ENCODE measurements at places on chromosomes 13 and 19.

GRCh38 chr19:6223461-6224307, 56.1 kb downstream of the MLLT1 start:
- DNase-seq: no peak

DNA sequence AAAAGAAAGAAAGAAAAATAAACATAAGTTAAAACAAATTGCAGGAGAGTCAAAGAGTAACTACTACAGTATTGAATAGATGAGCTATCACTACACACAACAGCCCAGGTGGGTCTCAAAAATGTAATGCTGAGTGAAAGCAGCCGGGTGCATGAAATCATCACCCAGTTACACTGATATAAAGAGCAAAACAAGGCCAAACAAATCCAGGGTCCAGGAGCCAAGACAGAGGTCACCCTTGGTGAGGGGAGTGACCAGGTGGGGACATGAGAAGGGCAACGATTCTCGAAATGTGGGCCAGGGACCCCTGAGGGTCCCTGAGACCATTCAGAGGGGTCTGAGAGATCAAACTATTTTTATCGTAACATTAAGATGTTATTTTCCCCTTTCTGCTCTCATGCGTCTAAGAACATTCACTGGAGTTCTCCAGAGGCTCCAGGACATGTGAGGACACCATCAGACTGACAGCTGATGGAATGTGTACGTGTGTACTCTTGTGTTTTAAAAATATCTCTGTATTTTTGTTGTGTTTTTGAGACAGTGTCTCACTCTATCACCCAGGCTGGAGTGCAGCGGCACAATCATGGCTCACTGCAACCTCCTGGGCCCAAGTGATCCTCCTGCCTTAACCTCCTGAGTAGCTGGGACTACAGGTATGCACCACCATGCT, 10.6 kb downstream of the COQ8B start:
- DNase-seq: no peak

- DNase-seq: no peak
Measured at GRCh38 chr19:3131168-3131567, 4.7 kb upstream of the GNA15 start.

- DNase-seq: no peak
Measured at GRCh38 chr13:106232681-106233080, 302.8 kb downstream of the EFNB2 start.

GRCh38 chr19:34370983-34371382, 6.0 kb downstream of the GPI start:
- no peak for DNase-seq

DNA sequence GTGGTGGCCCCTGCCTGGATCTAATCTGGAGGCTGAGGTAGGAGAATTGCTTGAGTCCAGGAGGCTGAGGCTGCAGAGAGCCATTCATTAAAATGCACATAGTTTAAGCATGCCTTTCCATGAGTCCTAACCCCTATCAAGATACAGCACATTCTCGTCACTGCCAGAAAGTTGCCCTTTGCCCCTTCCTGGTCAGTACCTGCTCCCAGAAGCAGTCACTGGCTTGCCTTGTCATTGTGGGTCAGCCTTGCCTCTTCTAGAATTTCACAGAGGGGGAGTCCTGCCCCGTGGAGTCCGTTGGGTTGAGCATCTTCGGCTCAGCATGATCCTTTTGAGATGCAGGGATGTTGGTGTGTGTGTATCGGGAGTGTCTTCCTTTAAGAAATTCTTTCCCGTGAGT, 10.8 kb downstream of the BICRA start:
- DNase-seq: no peak

- DNase-seq: no peak
Measured at GRCh38 chr13:113747291-113747833, 11.7 kb upstream of the TMEM255B start.

DNA sequence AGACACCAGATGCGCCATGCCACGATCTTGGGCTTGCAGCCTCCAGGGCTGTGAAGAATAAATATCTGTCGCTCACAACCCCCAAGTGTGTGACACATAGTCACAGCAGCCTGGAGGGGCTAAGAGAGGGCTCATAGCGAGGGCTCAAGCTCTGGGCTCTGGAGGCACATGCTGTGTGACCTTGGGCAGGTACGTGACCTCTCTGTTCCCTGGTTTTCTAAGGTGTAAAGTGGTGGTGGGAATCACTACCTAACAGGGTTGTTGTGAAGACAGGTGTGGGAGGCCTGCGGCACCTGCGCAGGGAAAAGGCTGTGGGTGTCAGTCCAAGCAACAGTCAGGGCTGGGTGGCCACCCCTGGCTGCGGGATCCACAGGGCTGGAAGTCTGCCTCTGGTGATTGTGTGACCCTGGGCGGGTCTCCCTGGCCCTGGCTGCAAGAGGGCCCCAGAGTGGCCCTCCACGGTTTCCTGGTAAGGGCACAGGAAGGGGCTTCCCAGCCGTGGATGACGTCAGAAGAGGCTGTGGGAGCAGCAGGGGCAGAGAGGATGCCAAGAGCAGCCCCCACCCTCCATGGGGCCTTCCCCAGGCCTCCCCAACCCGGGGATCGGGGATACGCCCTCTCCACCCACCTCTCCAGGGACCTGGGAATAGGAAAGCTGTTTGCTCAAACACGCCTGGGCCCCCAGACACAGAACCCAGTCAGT, 218.8 kb upstream of the SGCG start:
- no peak for DNase-seq

DNA sequence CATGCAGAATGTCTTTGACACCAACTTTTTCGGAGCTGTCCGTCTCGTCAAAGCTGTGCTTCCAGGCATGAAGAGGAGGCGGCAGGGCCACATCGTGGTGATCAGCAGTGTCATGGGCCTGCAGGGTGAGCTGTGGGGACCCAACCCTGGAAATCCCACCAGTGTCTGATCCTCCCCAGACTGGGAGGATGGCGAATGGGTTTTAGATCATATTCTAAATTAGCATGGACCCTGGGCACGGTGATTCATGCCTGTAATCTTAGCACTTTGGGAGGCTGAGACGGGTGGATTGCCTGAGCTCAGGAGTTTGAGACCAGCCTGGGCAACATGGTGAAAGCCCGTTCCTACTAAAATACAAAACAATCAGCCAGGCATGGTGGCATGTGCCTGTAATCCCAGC, 5.5 kb downstream of the RDH8 start:
- DNase-seq: no peak

DNA sequence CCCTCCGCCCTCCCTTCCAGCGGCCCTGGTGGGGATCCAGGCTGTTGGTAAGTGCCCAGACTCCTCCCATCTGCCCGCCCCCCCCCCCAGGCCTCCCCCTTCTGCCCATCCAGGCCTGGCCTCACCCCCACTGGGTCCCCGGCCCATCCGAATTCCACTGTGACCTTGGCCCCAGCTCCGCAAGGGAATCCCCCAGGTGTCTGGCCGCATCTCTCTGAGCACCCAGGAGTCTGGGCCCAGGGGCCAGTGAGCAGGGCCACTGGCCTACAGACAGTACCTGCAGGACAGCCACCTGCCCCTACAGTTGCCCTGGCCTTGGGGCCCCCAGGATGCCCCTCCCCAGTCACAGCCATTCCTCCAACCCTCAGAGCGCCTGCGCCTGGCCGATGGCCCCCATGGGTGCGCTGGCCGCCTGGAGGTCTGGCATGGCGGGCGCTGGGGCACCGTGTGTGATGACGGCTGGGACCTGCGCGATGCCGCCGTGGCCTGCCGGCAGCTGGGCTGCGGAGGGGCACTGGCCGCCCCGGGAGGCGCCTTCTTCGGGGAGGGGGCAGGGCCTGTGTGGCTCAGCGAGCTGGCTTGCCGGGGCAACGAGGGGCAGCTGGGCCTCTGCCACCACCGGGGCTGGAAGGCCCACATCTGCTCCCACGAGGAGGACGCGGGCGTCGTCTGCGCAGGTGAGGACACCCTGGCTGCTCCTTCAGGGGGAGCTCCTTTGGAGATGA, 912 bp downstream of the SSC5D start:
- DNase-seq: no peak

DNA sequence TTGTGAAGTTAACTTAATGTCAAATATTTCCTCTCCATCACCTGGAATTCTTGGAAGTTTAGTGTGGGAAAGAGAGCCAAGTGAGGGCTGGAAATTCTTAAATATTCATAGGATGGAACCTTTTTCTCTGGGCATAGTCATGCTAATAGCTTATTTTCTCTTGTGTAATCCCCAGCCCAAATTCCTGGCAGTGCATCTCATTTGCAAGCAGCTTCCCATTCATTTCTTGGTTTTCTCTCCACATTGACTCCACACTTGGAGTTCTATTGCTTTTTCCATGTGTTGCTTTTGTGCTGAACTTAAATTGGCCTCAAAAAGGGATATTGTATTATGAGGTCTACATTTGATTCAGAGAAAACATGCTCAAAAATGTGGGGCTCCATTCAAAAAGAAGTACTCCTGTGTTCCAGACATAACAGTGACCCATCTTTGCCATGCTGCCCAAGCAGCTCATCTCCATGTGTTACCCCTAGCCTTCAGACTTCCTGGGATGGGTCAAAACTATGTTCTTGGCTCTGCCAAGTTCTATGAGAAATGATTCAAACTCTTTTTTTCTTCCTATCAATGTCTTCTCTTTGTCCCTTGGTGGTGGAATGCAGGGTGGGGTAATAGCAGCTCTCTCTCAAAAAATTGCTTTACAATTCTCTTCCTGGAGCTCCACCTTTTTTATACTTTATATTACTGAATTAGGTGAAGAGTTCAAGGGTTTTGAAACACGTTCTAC, 2471.5 kb downstream of the PCDH9 start:
- DNase-seq: no peak

- peak; percentile 93 for DNase-seq
Measured at GRCh38 chr19:50329146-50329925, at the start of gene KCNC3. Gene KCNC3, minus strand, starts transcription at chr19:50329377. Its CDS starts 295 bp downstream, at chr19:50329082.

DNA sequence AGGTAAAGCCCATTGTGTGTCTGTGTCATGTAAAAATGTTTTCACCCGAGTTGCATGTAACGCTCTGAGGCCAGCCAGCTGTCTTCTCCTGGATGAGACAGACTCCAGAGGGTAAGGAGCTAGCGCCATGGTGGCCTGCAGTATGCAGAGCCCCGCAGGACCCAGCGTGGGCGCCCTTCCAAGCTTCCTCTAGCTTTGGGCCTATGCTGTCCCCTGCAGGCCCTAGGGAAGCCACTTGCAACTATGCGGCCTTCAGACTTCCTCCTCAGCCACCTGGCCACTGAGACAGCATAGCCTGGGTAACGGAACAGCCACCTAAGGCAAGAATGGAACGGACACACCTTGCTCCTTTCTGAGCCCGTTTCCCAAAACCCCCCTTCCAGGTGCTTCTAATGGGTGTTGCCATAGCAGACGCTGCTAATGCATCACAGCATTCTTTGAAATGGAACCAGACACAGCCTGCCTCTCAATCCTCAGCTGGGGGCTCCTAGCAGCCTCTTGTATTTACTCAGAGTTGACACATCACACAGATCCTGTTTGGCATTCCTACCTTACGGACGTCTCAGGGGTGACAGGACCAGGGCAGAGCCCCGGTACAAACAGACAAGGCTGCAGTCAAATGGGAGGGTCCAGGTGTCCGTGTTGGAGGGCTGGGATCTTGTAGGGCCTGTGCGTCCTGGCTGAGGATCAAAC, 6.2 kb downstream of the FAM32A start:
- DNase-seq: no peak

GRCh38 chr13:72050251-72050650, 183.2 kb upstream of the DACH1 start:
- DNase-seq: no peak

GRCh38 chr19:2079865-2080301, 16.2 kb downstream of the MOB3A start:
- no peak for DNase-seq

DNA sequence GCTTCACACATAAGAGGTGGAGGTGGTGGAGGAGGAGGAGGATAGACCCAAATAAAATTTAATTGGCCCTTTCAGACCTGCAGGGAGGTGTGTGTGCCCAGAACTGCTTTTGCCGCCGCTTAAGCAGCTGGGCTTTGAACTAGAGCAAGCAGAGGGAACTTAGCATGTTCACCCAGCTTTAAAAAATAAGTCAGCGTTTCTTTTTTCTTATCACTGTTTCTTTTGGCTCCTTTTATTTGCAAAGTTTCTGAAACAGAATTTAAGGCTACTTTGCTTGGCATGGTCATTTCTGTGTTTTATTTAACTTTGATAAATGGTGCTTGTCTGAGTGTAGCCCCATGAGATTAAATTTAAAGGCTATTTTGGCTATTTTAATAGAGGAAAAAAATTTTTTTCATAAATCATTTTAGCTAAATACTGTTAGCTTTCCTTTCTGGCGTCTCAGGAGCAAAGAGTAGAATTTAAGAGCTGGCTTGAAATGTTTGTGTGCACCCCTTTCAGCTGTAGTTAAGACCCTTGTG, 43.3 kb upstream of the RNF113B start:
- no peak for DNase-seq

DNA sequence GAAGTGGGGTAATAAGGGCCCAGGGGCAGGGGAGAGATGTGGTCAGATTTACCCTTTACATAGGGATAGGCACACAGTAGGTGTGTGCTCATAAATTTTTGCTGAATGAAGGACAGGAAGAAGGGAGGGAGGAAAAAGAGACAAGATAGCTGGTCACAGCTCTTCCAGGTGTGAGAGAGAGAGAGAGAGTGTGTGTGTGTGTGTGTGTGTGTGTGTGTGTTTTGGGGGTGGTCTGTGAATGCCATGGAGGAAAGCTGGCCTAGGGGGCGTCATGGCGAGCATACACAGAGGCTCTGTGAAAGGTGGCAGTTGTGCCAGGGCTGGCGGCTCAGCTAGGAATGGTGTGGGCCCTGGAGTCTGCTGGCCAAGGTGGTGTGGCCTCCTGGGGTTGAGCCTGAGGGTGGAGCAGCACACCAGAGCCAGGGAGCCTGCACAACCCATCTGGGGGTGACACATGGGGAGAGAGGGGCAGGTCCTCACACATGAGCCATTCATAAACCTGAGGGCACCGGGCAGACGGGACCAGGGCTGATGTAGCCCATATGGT, 6.0 kb upstream of the PRX start:
- DNase-seq: no peak

GRCh38 chr19:20776083-20777076, at the start of gene ZNF66:
Gene ZNF66, plus strand, starts transcription at chr19:20776304. Its CDS starts 144 bp downstream, at chr19:20776448.
- DNase-seq: peak; percentile 90

GRCh38 chr19:6531956-6532243, 1.1 kb downstream of the TNFSF9 start:
- DNase-seq: no peak

- no peak for DNase-seq
Measured at GRCh38 chr19:4359627-4360000, 16.3 kb downstream of the MPND start.

GRCh38 chr13:57138988-57139387, 1.7 kb upstream of the PRR20A start:
- no peak for DNase-seq

DNA sequence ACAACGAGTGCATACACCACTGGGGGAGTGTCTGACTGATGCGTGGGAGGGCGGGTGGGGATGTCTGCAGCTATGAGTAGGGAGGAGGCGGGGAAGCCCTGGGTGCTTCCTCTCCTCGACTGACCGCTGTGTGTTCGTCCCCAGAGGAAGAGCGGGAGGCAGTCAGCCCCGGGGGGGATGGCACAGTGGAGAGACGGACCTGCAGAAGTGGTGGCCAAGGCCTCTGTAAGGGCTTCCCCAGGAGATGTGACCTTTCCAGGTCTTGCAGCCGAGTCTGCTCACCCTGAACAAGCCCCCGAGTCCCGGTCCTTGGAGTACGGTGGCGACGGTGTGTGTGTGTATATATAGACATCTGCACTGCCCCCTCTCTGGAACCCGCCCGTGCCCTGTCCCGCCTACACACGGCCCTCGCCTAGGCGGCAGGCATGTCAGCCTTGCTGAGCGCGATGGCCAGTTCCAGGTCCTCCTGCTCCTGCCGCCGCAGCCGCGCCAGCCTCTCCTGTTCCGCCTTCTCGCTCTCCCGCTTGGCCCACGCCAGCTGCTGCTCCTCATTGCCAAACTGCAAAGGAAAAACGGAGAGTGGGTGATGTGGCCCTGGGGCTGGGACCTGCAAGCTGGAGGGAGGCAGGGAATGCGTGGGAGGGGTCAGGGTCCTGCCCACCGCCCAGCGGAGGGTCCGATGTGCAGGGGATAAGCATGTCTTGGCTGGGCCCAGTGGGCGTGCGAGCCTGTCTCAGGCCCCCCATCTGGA, 30.8 kb downstream of the KLF2 start:
- DNase-seq: no peak

Data from stimulated activated CD4-positive, alpha-beta T cell treated with anti-CD3 and anti-CD28 coated beads, TNF-alpha, amount 100 ng/mL, for 1 hour (primary cell).